Activated T-cell treated with anti-CD3 and anti-CD28 coated beads, Interleukin-2, amount 50 U/mL, for 24 hours (primary cell): ENCODE measurements at places on chromosomes 5 and 9.

GRCh38 chr5:150801117-150801927, 22.8 kb downstream of the SMIM3 start:
- no peak for DNase-seq

DNA sequence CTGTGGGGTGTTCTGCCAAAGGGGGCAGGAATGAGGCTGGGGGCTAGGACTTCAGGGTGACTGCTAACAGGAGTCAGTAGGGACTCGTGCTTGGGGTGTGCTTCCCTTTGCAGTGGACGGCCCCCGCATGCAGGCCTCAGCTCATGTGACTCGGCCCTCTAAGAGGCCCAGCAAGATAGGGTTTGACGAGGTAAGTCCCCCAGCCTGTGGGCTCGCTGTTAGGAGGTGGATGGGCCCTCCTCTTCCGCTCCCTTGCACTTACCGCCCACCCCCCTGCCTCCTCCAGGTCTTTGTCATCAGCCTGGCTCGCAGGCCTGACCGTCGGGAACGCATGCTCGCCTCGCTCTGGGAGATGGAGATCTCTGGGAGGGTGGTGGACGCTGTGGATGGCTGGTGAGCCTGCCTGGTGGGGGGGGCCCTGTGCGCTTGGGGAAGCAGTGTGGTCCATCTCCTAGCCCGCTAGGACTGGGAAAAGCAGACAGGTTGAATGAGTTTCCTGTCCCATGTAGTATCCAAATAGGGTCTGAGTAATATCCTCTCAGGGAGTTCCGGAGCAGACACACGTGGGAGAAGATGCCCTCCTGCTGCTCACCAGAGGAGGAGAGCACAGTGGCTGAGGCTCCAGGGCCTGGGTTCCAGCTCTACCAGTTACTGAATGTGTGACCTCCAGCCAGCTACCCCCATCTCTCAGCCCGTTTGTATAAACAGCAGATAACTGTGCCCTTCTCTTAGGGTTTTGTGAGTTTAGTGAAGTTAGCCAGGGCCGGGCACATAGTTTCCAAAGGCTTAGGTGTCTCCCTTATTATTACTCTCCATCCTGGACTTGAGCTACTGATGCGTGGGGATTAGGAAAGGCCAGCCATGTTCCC, 8.2 kb downstream of the CERCAM start:
- no peak for DNase-seq

GRCh38 chr5:95130941-95131340, 154.0 kb downstream of the MCTP1 start:
- no peak for DNase-seq

GRCh38 chr5:140785905-140786686, at the start of gene PCDHA1:
PCDHA1 (plus strand) TSS chr5:140786140.
- no peak for DNase-seq

GRCh38 chr5:81214848-81215247, 18.3 kb upstream of the CKMT2 start:
- no peak for DNase-seq

- DNase-seq: peak; percentile 56
Measured at GRCh38 chr5:108728566-108729241, 19.0 kb upstream of the FER start.

DNA sequence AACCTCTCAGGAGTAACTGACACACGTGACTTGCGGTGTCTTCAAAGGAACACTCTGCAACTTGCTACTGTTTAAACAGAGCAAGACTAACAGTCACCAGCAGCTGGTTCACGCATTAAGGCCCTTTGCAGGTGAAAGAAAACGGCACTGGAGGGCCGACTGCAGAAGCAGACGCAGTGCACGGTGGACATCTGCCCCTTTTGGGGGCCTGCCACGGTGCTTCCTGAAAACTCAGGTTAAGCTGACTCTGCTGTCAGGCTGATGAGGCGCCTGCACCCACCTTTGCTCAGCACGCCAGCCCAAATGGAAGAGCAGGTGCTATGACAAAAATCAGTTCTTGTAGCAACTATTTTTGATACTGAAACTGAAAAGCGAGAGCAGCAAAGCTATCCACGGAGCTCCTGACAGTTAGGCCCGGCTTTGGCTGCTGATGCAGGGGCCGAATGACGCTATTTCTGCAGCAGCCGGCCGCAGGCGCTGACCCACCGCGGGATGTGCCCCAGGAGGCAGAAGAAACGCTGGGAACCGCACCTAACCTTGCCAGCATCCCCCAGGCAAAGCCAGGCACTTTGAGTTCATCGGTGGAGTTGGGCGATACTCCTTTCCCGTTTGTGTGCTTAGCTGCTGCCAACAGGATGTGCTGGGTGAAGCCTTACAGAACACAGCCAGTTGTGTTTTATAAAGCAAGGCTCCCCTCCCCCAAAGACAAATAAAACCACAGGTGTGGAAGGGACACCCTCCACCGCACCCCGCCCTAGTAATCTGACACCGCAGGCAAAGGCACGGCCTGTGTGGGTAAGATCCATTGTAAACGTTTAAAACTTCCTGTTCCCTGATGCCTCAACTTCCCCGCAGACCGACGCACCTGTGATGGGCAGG, 21.1 kb upstream of the TERT start:
- peak; percentile 71 for DNase-seq

DNA sequence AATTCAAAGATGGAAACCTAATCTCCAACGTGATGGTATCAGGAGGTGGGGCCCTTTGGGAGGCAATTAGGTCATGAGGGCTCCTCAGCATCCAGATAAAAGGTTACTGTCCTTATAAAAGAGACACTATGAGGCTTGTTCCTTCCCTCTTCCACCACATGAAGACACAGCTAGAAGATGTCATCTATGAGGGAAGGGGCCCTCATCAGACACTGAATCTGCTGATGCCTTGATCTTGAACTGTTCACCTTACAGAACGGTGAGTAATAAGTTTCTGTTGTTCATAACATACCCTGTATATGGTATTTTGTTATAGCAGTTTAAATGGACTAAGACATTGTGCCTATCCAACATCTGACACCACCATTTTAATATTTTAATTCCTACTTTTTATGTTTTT, 19.7 kb upstream of the CCNH start:
- no peak for DNase-seq

GRCh38 chr5:158925314-158925713, 174.4 kb downstream of the EBF1 start:
- DNase-seq: no peak

DNA sequence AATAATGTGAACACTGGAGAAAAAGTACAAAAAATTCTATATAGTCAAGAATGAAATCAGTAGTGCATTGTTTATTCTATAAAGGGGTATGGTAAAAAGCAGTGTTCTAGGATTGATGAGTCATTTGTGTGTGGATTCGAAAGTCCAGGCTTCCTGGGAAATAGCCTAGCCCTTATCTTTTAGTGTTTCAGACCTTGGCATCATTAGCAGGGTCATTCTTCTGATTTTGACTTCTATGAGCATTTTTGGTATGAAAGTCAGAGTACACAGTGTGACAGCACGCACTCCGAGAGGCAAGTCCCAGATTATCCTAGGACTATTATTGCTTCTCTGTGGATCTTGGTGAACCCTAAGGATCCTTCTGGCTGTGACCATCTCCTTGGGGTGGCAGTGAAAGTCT, 16.9 kb downstream of the PCSK5 start:
- DNase-seq: no peak

- DNase-seq: no peak
Measured at GRCh38 chr9:113989017-113989713, 88.9 kb downstream of the AMBP start.

GRCh38 chr9:112734892-112735291, 15.7 kb upstream of the SNX30 start:
- DNase-seq: no peak

DNA sequence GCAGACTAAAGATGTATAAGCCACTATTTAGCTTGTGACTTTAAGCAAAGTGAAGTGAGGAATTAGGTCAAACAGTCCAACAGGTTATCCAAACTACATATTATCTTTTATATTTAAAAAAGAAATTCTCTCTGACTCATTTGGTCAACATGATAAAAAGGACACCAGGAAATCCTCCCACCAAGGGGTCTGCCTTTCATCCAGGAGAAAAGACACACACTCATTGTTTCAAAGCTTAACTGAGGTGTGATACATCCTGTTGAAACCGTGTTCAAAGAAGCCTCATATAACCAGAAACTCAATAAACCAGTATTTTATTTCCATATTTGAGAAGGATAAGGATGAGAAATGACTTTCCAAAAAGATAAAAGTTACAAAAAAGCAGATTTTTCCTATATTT, 417.1 kb downstream of the HCN1 start:
- DNase-seq: no peak

GRCh38 chr5:145989428-145989827, 53.0 kb downstream of the SH3RF2 start:
- DNase-seq: no peak

DNA sequence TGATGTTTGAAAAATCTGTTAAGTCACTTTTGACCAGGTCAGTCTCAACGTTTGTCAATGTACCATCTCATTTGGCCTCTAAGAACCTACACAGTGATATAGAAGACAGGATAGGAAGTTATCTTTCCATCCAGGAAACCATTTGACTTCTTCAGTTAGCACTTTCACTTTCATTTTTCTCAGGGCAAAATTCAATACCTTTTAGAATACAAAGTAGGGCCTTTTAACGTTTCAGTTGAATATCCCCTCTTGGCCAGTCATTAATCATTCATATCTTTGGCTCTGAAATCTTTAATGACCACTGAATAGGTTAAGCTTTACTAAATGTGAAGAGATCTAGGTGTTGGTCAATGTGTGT, 101.1 kb upstream of the GNAQ start:
- DNase-seq: no peak

- DNase-seq: no peak
Measured at GRCh38 chr5:3595006-3595961, at the start of gene IRX1. IRX1 (plus strand) TSS chr5:3595832; CDS start chr5:3596106, 274 bp downstream.

GRCh38 chr5:15286650-15287049, 213.3 kb upstream of the FBXL7 start:
- no peak for DNase-seq

DNA sequence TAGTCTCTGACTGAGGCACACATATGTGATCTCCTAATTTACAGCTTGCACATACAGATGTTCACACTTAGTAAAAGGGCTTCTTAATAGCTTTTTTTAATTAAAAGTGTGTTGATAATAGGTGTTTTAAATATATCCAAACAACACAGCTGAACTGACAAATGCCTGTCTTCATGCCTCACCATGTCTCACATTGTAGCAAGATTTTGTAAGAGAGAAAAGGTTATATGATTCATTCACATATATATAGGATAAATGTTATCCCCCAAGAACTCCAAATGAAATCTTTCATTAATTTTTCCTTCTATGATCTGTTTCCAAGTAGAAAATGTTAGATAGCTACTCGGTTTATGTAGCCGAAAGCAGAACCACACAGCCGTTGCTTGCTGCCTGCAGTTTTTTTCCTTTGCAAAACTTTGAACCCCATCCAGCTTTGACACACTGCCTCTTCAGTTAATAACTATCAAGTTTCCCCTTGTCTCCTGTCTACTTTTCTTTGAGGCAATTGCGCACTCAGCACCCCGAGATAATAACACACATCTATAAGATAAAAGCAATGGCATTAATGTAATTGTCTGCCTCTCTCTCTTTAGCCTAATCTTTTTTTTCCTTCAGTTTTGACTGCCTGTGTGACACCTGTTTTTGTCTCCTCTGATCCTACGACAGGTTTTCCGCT, 299.2 kb downstream of the BNC2 start:
- DNase-seq: no peak

- no peak for DNase-seq
Measured at GRCh38 chr9:138076650-138077009, 199.0 kb downstream of the CACNA1B start.

DNA sequence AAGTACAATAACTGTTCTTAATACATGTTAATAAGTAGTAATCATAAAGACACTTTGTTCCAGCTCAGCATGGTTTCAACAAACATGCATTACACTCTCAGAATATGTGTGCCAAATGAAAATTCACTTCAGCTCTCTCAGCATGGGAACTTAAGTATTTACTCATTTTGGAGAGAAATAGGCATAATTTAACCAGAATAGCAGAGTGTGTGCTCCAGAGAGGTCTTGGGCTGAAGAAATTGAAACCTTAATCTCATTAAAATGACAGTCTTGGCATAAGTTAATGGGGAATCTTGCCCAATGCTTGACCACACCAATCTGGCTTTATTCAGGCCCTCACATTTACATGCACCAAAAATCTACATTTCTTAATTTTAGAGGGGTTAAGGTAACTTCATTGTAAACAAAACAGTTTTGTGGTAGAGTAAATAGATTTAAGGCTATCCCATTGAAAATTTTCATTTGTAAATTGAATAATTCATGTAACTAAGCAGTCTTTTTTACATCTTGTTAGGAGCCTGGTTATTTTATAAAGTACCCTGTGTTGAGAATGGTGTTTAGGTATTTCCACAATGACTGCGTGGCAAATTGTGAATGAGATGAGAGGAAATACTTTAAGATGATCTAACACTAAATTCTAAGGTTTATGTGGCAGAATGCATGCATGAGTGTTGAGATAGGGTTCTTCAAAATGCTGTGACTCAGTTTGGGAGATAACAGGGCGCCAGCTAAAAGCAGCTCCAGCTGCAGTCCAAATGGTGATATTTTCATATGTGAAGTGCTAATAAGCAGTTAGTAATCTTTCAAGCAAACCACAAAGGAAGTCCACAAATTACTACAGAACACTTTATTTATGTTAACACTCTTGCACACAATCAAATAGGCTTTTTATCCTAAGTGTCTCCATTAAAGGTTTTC, 11.3 kb upstream of the LOX start:
- DNase-seq: no peak

DNA sequence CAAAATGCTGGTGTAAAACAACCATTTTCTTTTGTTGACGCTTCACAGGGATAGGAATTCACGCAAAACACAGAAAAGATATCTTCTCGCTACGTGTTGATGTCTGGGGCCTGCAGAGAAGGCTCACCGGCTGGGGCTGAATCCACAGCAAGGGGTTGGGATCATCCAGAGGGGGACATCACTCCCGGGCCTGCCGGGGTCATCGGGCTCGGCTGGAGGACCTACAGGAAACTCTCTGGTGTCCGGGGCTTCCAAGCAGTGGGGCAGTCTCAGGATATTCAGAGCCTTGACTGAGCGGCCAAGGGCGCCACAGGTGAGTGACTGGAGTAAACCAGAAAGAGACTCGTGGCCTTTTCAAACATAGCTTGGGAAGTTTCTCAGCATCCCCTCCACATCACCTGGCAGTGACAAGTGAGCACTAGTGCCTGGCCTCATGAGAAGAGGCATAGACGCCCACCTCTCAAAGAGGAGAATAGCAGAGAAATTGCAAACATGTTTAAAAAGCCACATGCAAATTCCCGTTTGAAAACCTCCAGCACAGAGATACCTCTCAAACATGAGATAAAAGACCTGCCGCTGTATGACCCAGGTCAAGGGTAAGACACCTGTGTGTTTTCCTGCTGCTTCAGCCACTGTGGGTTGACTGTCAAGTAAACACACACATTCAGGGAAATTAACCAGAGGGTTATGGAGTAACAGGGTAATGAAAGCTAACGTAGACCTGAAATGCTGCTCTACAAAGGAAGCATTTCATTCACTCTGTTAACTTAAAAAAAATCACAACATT, 50.8 kb upstream of the SIMC1 start:
- no peak for DNase-seq

- no peak for DNase-seq
Measured at GRCh38 chr5:83817591-83817990, 96.9 kb upstream of the HAPLN1 start.

DNA sequence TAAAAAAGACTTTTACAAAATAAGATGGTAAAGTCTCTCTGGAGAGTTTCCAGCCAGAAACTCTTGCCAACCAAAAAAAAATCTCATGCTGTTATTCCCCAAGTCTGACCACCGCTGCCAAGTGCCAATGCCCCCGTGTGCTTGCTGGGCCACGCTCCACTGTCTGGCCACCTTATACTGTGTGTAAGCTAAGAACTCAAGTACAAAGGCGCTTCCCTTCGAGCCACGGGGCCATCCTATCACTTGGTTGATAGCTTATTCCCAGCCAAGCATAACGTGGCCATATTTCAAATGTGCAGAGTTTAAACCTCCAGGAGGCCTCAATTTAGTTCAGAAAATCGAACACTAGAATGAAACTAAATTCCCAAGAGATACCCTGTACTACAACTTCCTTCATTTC, 36.0 kb downstream of the ROR2 start:
- DNase-seq: no peak
